ENCODE measurements at places on chromosomes 13 and 19.

DNA sequence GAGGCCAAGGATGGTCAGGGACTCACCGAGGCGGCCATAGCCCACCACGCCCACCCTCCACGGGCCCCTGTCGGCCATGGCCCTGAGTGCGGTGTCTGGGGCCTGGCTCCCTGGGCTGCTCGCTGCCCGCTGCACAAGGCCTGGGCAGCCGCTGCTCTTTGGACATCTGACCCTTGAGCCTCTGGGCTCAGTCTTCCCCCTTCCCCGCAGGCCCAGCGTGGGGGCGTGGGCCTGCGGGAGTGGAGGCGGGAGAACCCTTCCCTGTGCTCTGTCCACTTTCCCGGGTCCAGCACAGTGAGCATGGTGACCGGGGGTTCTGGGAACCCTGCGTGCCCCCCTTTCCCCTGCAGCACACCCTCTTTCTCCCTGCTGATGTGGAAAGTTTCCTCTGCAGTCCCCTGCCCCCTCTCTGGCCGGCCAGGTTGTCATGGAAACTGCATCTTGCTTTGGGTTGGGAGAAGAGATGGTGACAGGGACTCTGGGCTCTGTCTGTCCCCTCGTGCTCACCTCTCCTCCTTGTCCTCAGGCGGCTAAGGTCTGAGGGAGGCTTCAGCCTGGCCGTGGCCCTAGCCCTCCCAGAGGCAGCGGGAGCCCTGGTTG, at the start of gene ASPDH:
Gene ASPDH (minus strand): TSS at position 168 of the 600 bp plus-strand sequence. CDS start 90 bp downstream, at position 78.
- no peak for DNase-seq

- no peak for DNase-seq
Measured at GRCh38 chr19:12425236-12425887, 15.5 kb downstream of the ZNF443 start.

DNA sequence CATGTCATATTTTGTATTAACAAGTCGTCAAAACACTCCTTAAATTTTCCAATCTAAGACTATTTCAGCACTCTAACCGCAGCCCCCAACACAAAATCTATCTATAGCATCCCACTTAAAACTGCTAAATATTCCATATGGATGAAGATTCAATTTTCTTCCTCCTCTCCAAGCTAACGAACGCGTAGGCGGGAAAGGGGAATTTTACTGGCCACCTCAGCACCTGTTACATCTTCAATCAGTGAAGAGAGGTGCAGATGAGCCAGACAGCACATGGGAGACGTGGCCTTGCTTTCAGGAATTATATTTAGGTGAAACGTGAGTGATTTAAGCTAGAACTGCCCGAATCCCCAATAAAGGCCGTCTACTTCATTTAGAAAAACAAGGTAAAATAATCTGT, 1.1 kb downstream of the RBM26 start:
- no peak for DNase-seq

GRCh38 chr19:33039108-33039599, 25.5 kb downstream of the RHPN2 start:
- no peak for DNase-seq

- DNase-seq = no peak
Measured at GRCh38 chr19:18895038-18895823, 727 bp downstream of the CERS1 start.

GRCh38 chr13:46104868-46105267, at the start of gene CPB2:
Gene CPB2, minus strand, starts transcription at chr13:46105033. Its CDS starts 24 bp downstream, at chr13:46105009.
- no peak for DNase-seq

GRCh38 chr13:40590112-40590862, 76.2 kb downstream of the FOXO1 start:
- no peak for DNase-seq

DNA sequence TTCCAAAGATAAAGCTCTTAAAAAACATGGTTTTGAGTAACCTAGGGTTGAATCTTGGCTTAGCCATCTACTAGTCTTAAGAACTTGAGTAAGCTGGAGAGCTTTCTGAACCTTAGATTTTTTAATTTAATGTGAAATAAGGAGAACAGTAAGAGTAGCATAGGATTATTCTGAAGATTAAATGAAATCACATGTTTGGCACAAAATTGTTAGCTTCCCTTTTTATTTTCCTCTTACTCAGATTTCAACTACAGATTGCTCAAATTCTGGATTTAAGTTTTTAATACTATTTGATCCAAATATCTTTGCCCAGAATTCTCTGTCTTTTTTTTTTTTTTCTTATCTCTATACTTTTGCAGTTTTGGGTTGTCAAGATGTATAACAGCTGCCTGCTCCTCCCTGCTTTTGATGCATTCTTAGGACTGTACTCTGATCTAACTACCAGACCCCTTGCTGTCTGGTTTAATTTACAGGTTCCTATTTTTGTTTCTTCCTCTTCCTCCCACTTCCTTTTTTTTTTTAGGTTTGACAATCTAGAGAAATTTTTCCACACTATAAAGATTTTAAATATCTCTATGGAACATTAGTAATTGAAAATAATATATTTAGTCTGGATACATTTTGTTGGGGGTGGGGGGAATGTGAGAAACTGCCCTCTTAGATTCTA, 12.3 kb downstream of the POMP start:
- DNase-seq = no peak

Measured in T-helper 9 cell (primary cell).